ENCODE measurements at places on chromosomes 6 and 20.

DNA sequence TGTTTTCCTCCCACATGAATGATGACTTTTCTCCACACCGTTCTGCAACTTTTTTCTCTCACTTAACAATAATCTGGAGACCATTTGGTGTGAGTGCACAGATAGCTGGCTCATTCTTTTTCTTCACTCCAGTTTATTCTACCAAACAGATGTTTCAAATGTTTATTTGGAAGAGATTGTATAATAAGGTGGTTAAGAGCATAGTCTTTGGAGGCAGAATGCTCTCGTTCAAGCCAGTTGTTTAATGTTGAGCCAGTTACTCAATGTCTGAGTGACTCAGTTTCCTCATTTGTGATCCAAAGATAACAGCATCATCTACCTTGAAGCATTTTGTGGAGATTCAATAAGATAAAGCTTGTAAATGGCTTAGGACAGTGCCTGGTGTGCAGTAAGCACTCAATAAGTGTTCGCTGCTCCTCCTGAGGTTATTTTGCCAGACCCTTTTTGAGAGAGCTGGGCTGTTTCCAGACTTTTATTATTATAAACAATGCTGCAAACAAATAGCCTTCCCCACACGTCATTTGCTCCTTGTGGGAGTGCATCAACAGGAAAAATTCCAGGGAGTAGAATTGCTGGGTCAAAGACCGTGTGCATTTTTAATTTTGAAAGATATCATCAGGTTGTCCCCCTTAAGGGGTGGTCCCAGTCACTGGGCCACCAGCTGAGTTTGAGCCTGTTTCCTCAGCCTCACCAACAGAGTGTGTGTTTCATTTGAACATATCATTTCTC lies 70.6 kb downstream of the VEGFA start:
- DNase-seq = no peak

GRCh38 chr6:35484921-35485392 lies 11.9 kb downstream of the TEAD3 start:
- peak; percentile 83 for DNase-seq

- DNase-seq = no peak
Observed at GRCh38 chr20:32449057-32449889, 91.1 kb downstream of the ASXL1 start.

GRCh38 chr20:58209652-58210397 lies 18.6 kb downstream of the ANKRD60 start:
- peak; percentile 88 for DNase-seq

GRCh38 chr6:163996491-163996890 lies 582.0 kb downstream of the QKI start:
- no peak for DNase-seq

DNA sequence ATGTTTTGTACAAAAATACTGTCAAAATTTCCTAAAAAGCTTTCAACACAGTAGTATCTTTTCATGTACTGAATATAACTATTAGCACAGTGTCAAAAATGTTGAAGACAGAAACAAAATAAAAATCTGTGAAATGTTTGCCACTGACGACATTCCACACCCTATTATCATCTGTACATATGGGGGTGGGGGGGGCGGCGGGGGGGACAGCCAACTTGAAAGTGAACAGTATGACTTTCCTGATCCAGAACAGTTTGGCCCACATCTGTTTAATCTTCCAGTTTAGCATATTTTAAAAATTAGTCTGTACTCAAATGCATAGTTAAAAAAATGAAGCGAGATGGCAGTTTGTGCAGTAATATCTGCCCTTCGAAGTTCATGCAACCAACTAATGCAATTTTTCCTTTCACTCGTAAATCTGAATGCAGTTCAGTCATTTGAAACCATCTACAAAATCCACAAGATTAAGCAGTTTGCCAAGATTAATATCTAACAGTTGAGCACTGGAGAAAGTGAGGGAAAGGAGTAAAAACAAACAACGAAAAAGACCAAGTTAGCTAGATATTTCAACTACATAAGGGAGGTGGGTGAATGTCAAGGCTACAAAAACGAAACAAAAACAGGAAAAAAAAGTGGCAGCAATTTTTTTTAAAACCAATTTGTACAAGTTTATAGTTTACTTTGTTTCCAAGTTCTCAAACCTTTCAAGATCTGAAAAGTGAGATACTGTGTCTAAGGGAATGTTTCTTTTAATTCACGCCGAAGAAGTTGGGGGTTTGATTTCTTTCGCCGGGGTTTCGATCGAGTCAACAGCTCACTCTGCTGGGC lies 1.9 kb downstream of the CITED2 start:
- DNase-seq = no peak

DNA sequence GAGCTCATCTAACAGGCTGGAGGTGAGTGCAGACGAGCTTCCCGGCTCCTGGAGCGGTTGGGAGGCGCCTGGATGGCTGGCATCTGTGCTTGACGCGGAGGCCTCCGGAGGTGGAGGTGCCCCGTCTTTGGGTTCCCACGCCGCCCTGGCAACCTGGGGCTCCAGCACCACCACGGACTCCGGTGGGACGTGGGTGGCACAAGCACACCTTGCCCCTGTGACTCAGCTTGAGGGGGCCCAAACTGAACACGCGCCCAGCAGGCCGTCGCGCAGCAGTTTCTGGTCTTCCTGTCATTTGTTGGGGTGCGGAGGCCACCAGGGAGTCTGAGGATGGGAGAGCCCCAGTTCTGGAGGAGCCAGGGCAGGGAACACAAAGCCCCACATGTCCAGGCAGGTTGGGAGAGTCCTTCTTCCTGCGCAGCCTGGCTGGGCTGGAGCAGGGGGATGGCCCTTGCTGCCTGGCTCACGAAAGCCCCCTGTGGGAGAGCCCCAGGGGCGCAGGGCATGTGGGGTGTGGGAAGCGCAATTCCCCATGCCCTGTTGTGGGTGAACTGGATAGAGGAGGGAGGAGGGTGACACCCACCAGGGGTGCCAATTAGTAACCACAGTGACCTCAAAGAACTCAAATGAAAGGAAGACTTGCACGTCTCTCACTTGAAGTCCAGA lies 1378.6 kb upstream of the DEFB115 start:
- no peak for DNase-seq

DNA sequence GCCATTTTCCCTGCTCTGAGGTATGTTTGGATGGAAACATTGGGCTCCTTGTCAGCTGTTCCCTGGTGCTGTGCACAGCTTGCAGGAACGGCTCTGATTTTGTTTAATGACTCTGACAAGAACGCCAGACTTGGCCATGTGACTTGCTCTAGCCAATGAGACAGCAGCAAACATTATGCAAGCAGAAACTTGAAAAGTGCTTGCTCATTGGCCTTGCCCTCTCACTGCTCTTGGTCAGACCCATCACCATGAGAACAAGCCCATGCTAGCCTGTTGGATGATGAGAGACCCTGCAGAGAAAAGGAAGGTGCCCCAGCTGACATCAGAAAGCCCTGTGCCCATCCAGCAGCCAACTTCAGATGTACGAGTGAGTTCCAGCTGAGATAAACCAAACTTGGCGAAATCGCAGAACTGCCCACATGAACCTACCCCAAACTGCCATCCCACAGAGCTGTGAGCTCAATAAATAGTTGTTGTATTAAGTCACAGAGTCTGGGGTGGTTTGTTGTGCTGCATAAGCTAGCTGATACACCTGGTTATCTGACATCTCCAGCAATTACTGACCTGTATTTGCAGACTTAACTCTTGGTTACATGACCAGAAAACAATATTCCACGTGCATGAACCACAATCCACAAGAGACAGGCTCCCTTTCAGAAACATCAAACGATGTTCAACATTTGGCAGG lies 96.9 kb downstream of the JPH2 start:
- DNase-seq = peak; percentile 62

- DNase-seq = peak; percentile 82
Observed at GRCh38 chr20:61387204-61387953, 135.3 kb downstream of the CDH4 start.

GRCh38 chr20:60340232-60340631 lies 382.0 kb downstream of the CDH26 start:
- no peak for DNase-seq

- DNase-seq = no peak
Observed at GRCh38 chr20:17590245-17590644, 20.4 kb downstream of the DSTN start.

DNA sequence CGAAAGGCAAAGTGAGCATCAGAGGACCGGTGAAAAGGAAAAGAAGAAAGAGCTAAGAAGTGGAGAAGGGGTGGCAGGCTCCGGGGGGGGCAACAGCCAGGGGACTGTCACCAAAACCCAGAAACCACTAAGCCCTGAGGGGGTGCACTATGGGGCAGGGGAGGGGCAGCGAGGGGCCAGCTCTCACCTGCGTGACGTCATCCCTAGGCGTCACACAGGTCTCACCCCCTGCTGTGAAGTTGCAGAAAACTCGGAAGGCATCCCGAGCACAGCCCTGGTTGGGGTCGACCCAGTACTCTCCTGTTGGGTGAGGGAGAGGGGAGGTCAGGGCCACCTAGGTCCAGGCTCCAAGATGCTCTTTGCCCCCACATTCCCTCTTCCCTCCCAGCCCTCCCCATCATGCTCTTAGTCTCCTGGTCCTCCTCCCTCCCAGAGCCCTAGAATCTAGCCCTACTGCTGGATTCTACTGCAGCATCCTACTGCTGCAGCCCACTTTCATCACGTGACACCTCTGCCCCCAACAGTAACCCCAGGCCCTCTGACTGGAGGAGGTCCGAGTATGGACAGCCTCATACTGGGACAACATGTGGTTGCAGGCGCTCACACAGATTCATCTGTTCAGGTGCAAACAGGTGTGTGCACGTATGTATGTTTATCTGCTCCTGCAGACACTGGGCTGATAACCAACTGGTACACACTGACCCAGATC lies 27.4 kb downstream of the COL11A2 start:
- peak; percentile 29 for DNase-seq

DNA sequence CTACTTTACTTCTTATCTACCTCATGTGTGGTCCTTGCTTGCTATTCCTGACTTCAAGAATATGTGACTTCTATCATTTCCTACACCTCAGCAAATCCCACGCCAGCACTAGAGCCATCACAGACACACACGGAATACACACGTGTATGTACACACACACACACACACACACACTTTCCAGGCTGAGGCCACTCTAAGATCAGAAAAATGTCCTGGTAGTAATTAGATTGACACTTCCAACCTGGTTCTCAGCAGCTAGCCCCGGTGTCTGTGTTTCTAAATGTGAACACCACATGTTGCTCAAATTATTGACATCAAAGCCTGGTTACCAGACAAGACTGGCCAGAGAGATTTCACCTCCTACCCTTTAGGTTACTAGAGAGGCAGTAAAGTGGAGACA lies 54.1 kb upstream of the SASH1 start:
- DNase-seq = no peak

DNA sequence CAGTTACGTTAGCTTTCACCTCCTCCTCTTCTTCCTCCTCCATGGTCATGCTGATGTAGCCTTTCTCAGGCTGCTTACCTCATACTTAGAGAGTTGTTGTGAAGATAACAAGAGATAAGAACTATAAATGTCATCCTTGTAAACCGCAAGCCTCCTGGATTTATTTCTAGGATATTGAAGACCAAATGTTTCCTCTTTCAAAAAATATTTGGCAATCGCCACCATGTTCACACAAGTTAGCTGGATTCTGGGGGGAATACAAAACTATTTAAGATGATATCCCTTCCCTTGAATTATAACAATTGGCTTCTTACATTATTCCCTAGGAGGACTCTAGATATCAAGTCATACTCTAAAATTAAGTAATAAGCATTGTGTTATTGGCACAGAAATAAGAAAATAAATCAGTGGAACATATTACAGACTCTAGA lies 99.8 kb upstream of the PLEKHG1 start:
- no peak for DNase-seq

- DNase-seq = peak; percentile 35
Observed at GRCh38 chr20:58698741-58699622, 6.4 kb downstream of the NPEPL1 start.

GRCh38 chr20:24895431-24895830 lies 53.6 kb upstream of the CST7 start:
- no peak for DNase-seq

DNA sequence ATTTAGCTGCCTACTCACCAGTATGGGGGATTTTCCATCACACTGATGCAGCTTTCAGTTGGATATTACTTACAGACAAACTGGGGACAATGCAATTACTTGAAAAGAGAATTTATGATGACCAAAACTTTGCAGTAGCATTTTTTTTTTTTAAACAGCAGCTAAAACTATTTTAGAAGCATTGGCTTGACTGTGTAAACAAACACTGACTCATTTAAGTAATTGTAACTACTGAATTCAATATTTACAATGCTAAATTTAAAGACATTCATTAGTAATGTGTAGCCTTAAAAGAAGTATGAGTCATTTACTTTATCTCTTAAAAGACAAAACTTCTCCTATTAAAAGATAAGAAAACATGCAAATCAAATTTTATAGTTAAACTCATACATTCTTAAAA lies 295.9 kb upstream of the FERMT1 start:
- DNase-seq = no peak

- DNase-seq = no peak
Observed at GRCh38 chr6:36793296-36793912, 45.8 kb downstream of the CPNE5 start.

GRCh38 chr6:33278392-33278741 lies 1.4 kb downstream of the B3GALT4 start:
- DNase-seq = no peak

- DNase-seq = no peak
Observed at GRCh38 chr6:38420207-38420606, 219.5 kb downstream of the BTBD9 start.

- no peak for DNase-seq
Observed at GRCh38 chr6:139369568-139370282, 4.7 kb downstream of the CITED2 start.

- no peak for DNase-seq
Observed at GRCh38 chr20:23081263-23081819, 4.8 kb downstream of the CD93 start.

- no peak for DNase-seq
Observed at GRCh38 chr6:40148882-40149573, 214.8 kb upstream of the MOCS1 start.

DNA sequence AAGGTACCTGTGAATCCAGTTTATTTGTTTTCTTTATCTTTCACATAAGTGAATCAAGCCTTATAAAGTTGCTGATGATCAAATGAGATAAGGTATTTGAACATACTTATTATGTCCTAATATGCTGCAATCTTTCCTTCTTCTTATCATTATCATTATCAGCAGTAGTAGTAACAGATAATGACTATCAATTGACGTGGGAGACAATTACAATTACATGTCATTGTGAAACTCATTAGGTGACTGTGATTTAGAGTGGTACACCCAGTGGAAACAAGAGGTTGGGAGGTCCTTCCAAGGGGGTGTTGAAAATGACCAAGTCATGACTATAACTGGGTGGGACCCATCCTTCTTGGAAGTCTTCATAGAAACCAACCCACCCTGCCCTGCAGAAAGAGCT lies 2.8 kb downstream of the CLIC5 start:
- no peak for DNase-seq
